ENCODE measurements at places on chromosomes 6 and 20.

- no peak for DNase-seq
Measured at GRCh38 chr20:35662551-35662950, 2.1 kb downstream of the CPNE1 start.

DNA sequence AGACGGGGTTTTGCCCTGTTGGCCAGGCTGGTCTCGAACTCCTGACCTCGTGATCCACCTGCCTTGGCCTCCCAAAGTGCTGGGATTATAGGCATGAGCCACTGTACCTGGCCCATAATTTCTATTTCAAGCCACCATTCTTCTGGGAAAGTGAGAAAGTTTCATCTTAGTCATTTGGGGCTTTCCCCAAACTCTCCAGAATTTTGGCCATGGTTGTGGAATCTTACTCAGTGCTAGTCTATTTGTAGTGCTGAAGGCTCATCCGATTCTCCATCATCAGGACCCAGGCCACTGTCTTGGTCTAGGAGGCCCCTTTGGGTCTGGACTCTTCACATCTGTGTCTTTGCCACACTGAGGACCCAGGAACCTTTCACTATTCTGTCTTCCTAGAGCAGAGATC is 164.9 kb downstream of the EYA2 start:
- no peak for DNase-seq

DNA sequence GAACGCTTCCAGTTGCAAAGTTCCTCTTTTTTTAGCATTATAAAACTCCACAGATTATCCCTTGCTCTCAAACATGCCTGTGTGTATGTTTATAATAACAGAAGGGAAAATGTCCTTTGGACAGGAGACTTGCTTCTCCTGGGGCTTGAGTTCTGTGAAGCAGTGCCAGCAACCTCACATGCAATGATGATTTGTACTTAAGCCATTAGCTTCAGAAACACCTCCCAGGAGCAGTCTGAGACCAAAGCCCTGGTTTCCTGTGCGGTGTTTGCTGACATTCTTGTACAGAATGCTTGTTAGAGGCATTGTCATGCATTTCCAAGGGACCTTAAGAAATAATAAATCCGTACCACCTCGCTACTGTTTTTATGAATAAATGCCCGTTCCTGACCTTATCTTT is 752.8 kb downstream of the CBLN4 start:
- peak; percentile 33 for DNase-seq

- no peak for DNase-seq
Measured at GRCh38 chr6:111979633-111980032, 74.3 kb upstream of the CCN6 start.

- no peak for DNase-seq
Measured at GRCh38 chr6:153099636-153100035, 31.4 kb downstream of the RGS17 start.

GRCh38 chr6:160134779-160135547 is 13.3 kb downstream of the SLC22A1 start:
- DNase-seq: no peak

DNA sequence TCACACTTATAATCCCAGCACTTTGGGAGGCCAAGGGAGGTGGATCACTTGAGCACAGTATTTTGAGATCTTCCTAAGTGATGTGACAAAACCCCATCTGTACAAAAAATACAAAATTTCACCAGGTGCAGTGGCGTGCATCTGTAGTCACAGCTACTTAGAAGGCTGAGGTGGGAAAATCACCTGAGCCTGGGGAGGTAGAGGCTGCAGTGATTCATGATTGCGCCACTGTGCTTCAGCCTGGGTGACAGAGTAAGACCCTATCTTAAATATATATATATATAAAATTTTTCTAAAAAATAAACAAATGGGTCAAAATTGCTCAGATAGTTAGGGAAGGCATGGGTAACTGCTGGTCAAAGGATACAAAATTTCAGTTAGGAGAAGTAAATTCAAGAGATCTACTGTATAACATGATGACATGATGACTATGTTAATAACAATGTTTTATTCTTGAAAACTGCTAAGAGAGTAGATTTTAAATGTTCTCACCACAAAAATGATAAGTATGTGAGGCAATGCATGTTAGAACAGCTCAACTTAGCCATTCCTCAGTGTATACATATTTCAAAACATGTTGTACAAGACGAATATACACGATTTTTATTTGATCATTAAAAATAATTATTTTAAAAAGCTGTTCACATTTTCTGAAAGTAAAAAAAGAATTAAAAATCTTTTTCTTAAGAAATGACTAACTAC is 24.4 kb downstream of the TBC1D32 start:
- DNase-seq: no peak

GRCh38 chr6:14502551-14502950 is 385.0 kb downstream of the CD83 start:
- no peak for DNase-seq

DNA sequence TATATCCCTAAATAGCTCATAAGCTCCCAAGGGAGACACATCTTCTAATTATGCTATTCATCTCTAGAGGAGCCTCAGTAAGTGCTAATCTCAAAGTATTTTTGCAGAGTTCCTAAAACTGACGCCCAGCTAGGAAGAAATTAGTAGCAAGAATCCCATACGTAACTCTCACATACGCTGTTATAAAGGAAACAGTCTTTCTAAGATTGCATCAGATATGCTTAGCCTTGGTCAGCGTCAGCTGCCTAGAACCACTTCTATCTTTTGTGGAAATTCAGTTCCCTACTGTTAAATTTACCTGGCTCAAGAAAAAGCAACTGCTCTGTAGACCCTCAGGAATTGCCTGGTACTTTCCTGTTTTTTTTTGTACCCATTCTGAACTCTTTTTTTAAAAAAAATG is 13.6 kb downstream of the RIPOR2 start:
- DNase-seq: no peak

DNA sequence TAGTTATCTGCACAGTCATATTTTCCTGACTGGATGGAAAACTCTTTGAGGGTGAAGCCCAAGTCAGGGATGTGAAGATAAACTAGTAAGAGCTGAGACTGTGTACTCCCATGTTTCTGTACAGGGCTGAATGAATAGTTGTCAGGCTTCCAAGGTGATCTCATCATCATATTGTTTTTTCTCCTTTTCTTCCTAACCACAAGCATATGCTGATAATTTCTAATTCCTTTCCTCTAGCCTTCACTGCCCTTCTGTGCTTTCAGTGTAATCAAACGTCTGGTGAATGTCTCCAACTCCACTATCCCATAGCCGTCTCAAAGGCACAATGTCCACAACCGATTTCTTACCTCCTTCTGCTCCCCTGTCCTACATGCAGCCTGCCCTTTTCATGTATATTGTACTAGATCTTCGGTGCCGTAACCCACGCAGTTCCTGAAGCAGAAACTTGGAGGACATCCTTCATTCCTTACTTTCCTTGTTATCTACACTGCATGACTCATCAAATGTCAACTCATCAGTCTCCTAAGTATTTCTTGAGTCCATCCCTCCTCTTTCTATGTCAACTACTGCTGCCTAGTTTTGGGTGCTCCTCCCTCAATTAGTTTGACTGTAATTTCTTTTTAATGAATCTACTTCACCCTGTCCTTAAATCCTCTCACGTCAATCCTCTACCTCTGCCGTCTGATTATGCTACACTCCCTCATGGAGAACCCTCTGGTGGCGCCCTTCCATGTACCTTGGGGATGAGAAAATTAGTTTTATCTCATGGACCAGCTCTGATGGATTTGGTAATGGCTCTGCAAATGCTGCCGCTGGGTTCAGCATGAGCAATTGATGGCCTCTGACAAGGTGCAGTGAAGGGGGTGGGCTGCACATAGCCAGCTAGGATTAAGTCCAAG is 21.9 kb downstream of the NCOA7 start:
- no peak for DNase-seq

DNA sequence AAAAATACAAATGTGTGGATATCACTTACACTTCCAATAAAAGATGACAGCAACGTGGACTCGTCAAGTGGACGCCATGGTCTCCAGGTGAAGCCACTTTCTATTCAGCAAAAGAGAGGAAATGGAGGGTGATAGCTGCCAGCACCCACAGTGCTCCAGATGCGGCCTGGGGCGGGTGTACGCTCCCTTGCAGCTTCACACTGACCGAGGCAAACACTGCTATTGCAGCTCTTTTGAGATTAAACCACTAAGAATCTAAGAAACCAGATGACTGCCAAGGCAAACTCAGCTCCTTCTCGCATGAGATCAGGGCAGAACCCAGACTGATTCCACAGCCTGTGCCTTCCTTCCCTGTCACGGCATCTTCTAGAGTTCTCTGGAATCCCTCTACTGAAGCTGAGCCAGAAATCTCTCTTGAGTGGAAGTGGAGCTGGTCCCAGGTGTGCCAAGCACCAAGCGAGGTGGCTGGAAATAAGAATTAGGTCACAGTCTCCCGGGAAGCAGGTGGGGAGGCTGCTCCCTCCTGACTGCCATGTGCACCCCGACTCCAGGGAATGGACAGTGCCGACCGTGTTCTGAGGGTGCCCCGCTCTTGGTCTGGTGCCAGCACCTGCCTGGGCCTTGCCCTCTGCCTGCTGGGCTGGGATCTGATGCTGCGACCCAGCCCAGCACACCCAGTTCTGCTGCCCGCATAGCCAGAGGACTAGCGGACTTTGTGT is 90.1 kb upstream of the AFDN start:
- DNase-seq: peak; percentile 20

DNA sequence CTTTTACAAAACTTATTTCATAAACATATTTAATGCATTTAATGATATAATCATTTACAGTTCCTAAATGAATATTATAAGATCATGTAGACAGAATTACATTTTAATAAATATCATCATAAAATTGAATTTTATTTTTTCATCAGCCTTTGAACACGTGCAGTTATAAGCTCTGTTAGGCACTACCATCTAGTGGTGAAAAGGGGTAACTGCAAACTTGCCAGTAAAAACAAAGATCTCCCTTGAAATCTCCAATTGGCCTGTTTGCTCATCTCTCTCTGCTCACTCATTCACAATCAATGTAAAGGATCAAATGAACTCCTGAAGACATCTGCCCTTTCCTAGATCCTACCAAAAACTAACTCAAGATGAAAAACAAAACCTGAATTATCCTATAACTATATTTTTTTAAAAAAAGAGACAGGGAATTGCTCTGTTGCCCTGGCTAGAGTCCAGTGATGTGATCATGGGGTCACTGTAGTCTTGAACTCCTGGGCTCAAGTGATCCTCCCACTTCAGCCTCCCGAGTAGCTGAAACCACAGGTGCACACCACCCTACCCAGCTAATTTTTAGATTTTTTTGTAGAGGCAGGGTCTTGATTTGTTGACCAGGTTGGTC is 31.7 kb downstream of the SAMHD1 start:
- DNase-seq: peak; percentile 31

GRCh38 chr6:144316862-144317195 is 31.7 kb downstream of the UTRN start:
- no peak for DNase-seq

DNA sequence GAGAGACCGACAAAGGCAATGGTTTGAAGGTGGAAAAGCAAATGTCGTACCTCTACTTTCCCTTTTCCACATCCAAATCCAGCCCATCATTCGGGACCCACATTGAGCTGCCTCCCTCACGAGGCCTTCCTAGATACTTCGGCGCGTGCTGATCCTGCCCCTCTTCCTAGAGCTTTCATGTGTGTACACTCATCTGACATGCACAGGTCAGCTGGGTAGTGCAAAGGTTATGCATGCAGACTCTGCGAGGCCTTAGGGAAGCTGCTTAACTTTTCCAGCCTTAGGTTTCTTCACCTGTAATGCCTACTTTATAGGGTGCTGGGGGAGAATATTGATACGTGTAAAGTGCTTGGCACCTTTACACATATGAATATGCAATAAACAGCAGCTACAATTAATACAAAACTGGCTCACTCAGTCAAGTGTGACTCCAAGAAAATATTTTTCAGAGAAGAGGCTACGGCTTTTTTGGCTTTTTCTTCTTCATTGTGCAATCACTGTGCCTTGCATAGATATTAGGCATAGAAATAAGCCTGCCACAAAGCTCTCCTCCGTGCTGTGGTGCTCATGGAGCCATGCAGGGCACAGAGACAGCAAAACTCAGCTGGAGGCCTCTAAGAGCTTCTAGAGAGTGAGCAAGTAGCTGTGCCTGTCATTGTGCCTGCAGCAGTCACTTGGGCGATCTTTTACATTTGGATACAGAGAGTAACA is 3.6 kb upstream of the MANBAL start:
- no peak for DNase-seq

GRCh38 chr20:18138266-18138582 is 561 bp downstream of the KAT14 start:
- no peak for DNase-seq

GRCh38 chr20:63522091-63522868 is 1.7 kb downstream of the PPDPF start:
- DNase-seq: peak; percentile 35

DNA sequence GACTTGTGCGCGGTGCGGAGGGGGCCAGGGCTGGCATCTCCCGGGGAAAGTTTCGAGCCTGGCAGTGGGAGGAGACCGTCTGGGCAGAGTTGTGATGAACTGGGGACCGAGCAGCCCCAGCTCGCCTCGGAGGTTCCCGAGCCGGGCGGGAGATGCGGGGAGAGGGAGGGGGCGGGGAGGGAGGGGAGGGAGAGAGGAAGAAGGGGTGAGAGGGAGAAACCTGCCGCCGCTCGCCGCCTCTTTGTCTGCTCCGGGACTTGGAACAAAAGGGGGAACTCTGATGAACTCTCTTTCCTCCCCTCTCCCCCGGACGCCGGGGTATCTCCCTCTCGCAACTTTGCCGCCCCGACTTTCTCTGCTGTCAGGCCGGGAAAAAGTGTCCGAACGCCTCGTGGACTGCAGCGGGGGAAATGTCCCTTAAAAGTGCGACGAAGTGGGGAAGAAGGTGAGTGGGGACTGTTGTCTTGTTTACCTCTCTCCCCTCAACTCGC is 72.7 kb downstream of the SOX4 start:
- peak; percentile 59 for DNase-seq

- DNase-seq: no peak
Measured at GRCh38 chr6:154590756-154591155, 80.3 kb upstream of the CNKSR3 start.

DNA sequence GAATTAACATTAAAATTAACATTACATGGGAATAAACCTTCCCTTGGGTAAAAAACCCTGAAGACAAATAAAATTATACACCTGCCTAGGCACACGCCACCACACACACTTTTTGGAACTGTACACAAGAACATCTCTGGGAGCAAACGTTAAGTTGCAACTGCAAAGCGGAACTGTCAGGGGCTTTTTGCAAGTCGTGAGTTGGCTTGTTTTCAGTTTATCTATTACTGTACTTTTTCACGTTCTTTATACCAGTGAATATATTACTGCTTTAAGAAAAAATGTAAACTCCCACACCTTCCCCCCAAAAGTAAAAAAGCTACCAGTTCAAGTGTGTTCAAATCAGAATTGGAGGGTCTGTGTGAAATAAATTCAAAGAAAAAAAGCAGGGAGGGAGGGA is 65.5 kb upstream of the NFATC2 start:
- DNase-seq: no peak

- peak; percentile 19 for DNase-seq
Measured at GRCh38 chr20:63530788-63531160, 6.4 kb downstream of the PTK6 start.

DNA sequence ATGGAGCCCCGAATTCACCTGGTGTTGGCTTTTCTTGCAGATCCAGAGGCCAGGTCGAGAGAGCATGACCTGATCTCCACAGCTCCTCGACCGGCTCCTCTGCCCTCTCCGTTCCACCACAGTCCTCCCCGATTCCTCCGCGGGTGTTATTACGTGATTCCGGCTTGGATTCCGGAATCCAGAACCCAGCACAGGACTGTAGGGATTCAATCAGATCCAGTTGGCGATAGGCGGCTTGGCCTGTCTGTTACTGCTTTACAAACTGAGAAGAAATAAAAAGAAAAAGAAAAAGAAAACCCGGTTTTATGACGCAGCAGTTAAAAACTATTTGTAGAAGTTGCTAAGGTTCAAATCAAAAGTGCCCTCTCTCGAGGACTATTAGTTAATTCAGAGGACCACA is 222.7 kb downstream of the EYA2 start:
- peak; percentile 53 for DNase-seq

- no peak for DNase-seq
Measured at GRCh38 chr6:152184917-152185574, 377.6 kb downstream of the ESR1 start.

Data from right hindlimb (tissue), 1 donor.